ENCODE measurements at places on chromosomes 7 and 10.

DNA sequence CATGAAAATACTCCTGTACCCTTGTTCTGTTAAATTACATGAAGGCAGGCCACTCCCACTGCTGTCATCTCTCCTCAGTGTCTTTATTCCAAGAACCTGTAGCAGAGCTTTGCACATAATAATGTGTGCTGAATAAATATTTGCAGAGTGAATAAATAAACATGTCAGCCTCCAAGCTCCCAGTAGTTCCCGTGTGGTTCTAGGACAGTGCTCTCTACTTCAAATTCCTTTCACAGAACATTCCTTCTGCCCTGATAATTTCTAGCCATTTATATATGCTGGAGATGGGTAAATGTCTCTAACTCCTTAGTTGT is 20.3 kb upstream of the HYAL4 start:
- no peak for DNase-seq

DNA sequence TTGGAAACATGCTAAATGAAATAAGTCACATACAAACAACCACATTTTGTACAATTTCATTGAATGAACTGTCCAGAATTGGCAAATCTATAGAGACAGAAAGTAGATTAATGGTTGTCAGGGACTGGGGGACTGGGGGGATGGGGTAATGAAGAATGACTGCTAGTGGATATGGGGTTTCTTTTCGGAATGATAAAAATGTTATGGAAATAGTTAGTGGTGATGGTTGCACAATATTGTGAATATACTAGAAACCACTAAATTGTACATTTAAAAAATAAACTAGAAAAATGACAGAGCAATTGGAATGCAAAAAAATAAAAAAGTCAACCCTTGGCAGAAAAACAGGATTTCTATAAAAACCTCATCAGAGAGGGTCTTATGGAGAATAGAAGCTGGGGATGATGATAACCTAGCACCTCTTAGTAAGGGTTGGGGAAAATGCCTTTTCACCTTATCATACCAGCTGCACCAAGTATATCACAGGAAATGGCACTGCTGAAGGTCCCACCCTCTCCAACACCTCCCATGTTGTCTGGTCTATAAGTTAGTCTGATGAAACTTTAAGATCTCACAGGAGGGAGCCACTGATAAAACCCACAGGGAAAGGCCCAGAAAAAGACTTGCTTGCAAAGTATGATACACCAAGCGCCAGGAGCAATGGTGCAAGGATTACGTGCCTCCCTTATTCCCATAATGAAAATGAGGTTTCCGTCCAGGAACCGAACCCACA is 23.1 kb upstream of the JAZF1 start:
- no peak for DNase-seq

DNA sequence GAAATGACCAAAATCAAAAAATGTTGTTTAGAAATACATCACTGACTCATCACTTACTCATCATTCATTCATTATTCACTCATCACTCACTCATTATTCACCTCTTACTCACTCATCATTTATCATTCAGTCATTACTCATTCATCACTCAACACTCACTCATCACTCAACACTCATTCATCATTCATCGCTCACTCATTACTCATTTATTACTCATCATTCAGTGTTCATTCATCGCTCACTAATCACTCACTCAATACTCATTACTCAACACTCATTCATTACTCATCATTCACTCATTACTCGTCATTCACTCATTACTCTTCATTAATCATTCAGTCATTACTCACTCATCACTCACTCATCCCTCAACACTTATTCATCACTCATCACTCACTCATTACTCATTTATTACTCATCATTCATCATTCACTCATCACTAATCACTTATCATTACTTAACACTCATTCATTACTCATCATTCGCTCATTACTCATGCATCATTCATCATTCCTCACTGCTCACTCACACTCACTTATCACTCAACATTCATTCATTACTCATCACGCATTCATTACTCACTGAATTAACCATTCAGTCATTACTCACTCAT is 238.5 kb downstream of the ADARB2 start:
- no peak for DNase-seq

GRCh38 chr7:144826208-144826607 is 9.6 kb downstream of the TPK1 start:
- DNase-seq, result no peak

DNA sequence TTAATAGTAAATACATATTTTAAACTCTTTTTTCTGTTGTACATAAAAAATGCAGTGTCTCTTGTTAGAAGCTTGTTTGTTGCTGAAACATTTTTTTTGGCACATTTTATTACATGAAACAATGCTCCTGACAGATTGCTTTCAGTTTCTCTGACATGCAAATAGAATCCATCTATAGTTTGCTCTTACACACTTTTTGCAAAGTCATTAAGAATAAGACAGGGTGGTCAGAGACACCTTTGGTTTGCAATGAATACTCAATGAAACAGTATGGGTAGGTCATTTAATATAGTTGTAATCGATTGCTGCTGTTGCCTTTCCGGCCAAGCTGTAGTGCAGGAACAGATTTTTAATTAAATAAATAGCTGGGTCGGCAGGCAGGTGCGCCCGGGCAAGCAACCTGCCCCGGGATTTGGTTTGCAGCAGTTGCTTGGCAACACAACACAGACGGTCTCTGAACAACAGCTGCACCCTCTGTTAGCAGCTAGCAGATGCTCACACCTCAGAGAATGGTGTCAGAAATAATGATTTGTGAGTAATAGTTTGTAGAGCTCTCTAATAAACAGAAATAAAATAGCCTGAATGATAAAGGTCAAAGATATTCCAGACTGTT is 115.7 kb upstream of the CACNA2D1 start:
- no peak for DNase-seq

DNA sequence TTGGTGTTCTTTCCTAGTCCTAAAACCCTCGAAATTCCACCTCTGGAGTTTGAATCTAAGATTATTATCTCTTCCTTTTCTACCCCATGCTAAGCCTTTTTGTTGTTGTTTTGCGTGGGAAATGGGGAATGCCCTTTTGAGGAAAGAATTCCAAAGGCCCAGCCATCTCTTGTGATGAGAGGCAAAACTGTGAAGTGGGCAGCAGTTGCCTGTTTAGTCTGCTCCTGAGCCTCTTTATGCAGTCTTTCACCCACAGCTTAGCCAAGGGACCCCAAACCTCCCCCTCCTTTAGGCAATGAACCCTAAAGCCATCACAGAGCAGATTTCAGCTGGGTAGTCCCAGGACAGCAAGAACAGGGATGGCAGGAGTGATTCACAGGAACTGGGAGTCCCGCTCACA is 95.5 kb downstream of the DNMBP start:
- DNase-seq, result no peak

GRCh38 chr10:75401569-75402485 is at the start of gene ZNF503:
TSS of gene ZNF503 (minus strand) at chr10:75401764. CDS start at chr10:75401419, 345 bp downstream.
- DNase-seq, result no peak

GRCh38 chr10:3781468-3782145 is 3.4 kb downstream of the KLF6 start:
- DNase-seq, result peak; percentile 31

DNA sequence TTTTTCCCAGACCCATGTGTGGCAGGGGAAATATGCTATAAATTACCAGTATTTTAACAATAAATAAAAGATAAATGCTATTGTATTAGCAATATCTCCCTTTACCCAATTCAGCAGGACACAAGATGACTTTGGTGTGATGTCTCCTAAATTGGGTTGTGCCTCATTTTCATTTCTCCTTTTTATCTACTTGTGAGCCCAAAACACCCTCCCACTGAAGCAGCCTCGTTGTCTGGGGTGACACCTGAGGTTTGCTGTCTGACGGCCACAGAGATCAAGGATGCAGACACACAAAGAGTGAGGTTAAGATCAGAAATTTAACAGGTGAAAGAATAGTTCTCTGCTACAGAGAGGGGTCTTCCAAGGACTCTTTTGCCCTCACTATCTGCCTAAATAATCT is 27.1 kb upstream of the CC2D2B start:
- no peak for DNase-seq

GRCh38 chr10:1301143-1301542 is 245.0 kb downstream of the WDR37 start:
- DNase-seq, result no peak

- no peak for DNase-seq
These were observed 18.3 kb downstream of the SKIDA1 start for GRCh38 chr10:21507150-21507549.

DNA sequence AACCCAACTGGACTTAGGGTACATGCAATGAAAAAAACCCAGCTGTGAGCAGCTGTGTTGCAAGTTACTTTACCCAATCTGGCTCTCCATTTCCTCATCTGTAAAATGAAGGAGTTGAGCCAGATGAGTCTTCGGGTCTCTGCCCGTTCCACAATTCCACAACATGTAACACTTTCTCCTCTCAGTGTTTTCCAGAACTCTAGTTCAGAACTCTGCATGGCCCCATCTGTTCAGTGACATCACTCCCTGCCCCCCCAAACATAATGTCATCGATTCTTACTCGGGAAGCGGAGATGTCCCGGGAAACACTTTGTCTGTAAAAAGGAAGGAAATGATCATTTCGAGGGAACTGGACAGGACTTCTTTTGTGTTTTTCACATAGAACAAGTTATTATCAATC is 2.5 kb downstream of the SH3PXD2A start:
- no peak for DNase-seq

GRCh38 chr10:46248651-46249146 is 38.1 kb upstream of the ANTXRL start:
- DNase-seq, result peak; percentile 12

GRCh38 chr10:48589266-48589665 is 15.6 kb downstream of the ARHGAP22 start:
- no peak for DNase-seq

GRCh38 chr10:98262571-98262970 is 5.4 kb downstream of the LOXL4 start:
- no peak for DNase-seq

- no peak for DNase-seq
These were observed 47.9 kb downstream of the SP8 start for GRCh38 chr7:20738518-20739481.

GRCh38 chr10:124657806-124658205 is 86.4 kb downstream of the FAM53B start:
- no peak for DNase-seq

GRCh38 chr10:5284311-5285057 is 80.3 kb upstream of the UCN3 start:
- DNase-seq, result no peak

- no peak for DNase-seq
These were observed 1.4 kb downstream of the HSPA12A start for GRCh38 chr10:116740971-116741370.

- DNase-seq, result no peak
These were observed at the start of gene ELN for GRCh38 chr7:74027683-74028320. TSS of gene ELN (plus strand) at chr7:74028173. CDS start at chr7:74028188, 15 bp downstream.

DNA sequence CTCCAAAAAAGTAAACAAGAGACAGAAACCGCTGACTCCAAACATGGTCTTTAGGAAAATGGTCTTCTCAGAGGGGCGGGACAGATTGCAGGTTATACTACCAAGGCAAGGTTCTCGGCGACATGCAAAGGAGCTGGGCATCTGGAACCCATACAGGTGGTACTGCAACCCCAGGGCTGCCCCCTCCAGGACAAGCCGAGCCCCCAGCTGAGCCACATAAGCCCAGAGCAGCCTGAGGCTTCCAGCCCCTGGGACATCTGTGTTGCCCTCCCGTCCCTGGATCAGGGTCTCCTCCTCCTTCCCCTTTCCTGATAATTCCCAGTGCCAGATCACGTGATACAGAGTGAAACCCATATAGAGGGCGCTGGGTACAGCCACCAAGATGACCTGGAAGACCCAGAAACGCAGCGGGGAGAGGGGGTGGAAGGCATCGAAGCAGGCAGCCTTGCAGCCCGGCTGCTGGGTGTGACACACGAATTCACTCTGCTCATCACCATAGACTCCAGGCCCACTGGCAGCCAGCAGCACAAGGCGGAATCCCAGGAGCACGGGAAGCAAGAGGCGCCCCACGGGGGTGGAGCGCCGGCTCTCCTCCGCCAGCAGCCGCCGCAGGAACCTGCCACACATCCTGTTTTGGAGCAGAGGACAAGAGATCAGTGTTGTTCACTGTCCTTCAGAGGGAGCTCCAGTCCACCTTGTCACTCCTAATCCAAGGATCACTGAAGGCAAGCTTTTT is at the start of gene GJC3:
Gene GJC3, minus strand, starts transcription at position 627 of the 736 bp plus-strand sequence. Its CDS starts 0 bp downstream, at position 627.
- DNase-seq, result peak; percentile 37

GRCh38 chr10:74394416-74394969 is 243.5 kb downstream of the ADK start:
- no peak for DNase-seq

GRCh38 chr7:156368053-156368843 is 272.3 kb upstream of the RNF32 start:
- DNase-seq, result no peak

DNA sequence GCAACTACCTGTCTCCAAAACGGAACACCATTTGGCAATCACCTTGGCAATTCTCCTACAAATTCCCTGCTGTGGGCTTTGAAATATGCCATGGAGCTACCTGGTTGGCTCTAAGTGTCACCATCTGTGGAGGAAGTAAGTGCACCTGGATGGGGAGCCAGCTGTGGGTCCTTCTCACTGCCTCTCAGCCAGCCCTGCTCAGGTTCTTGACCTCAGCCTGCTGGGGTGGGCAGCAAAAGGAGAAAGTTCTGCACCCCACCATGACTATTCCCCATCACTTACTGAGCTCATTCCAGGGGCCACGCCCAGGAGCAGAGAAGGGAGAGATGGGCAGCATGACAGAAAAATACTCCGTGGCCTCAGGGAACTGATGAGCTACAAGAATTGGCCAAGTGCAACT is 158.7 kb downstream of the TNS3 start:
- no peak for DNase-seq

GRCh38 chr10:63825111-63825510 is 303.9 kb downstream of the REEP3 start:
- DNase-seq, result no peak

GRCh38 chr10:84293574-84294016 is 34.8 kb upstream of the CCSER2 start:
- no peak for DNase-seq
